ENCODE measurements at places on chromosomes 1 and 21.

- DNase-seq = no peak
- peaks cover 11% of the 10 kb centered on the region for H3K36me3 ChIP-seq
- no peak overlapping the region for H3K27ac ChIP-seq
- no peak overlapping the region for H3K4me3 ChIP-seq
- H3K27me3 ChIP-seq = no peaks in the 10 kb centered on the region
These were observed 150.0 kb downstream of the CASZ1 start for GRCh38 chr1:10646347-10646861.

DNA sequence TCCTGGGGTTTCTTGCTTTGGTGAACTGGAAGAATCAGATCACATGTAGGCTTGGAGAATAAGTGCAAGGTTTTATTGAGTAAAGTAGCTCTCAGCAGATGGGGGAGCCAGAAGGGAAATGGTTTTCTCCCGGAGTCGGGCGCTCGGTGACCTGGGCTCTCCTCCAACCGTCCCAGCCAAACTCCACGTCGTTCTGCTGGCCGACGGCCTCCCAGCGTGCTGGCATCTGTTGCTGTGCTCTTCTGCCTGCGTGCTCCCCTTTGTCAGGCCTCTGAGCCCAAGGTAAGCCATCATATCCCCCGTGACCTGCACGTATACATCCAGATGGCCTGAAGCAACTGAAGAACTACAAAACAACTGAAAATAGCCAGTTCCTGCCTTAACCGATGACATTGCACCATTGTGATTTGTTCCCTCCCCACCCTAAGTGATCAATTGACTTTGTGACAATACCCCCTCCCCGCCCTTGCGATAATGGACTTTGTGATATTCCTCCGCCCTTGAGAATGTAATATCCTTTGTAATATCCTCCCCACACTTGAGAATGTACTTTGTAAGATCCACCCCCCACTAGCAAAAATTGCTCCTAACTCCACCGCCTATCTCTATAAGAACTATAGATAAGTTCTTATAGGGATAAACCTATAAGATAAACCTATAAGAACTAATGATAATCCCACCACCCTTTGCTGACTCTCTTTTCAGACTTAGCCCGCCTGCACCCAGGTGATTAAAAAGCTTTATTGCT lies 88.3 kb downstream of the SMYD3 start:
- H3K27me3 ChIP-seq = no peaks in the 10 kb centered on the region
- no peak overlapping the region for H3K4me3 ChIP-seq
- DNase-seq = no peak
- H3K4me1 ChIP-seq = peaks cover 8% of the 10 kb centered on the region
- H3K36me3 ChIP-seq = no peaks in the 10 kb centered on the region

- H3K4me1 ChIP-seq = peaks cover 53% of the 10 kb centered on the region
- H3K27me3 ChIP-seq = no peaks in the 10 kb centered on the region
- H3K36me3 ChIP-seq = peaks cover 14% of the 10 kb centered on the region
These were observed 929 bp upstream of the FOXJ3 start for GRCh38 chr1:42335809-42336518.

- H3K36me3 ChIP-seq = peaks cover 4% of the 10 kb centered on the region
- no peak for DNase-seq
- H3K27ac ChIP-seq = peak overlapping the region; percentile 33
- no peak overlapping the region for H3K4me3 ChIP-seq
- H3K27me3 ChIP-seq = no peaks in the 10 kb centered on the region
These were observed 60.9 kb downstream of the TBX19 start for GRCh38 chr1:168341483-168341975.

- no peak for DNase-seq
- peaks cover 3% of the 10 kb centered on the region for H3K36me3 ChIP-seq
- peak overlapping the region; percentile 62 for H3K27ac ChIP-seq
- peaks cover 18% of the 10 kb centered on the region for H3K4me1 ChIP-seq
- no peak overlapping the region for H3K4me3 ChIP-seq
These were observed 96.4 kb upstream of the PPP2R5A start for GRCh38 chr1:212188599-212189351.

- H3K27me3 ChIP-seq = peaks cover 19% of the 10 kb centered on the region
- no peak overlapping the region for H3K27ac ChIP-seq
- H3K36me3 ChIP-seq = peaks cover 3% of the 10 kb centered on the region
- no peak for DNase-seq
These were observed 14.3 kb upstream of the C1orf174 start for GRCh38 chr1:3914331-3914851.

GRCh38 chr1:2154022-2154421 lies 40.5 kb downstream of the FAAP20 start:
- no peak for DNase-seq
- H3K27ac ChIP-seq = no peak overlapping the region
- H3K27me3 ChIP-seq = no peaks in the 10 kb centered on the region
- peaks cover 9% of the 10 kb centered on the region for H3K36me3 ChIP-seq
- no peak overlapping the region for H3K4me3 ChIP-seq

- no peak for DNase-seq
- no peaks in the 10 kb centered on the region for H3K4me1 ChIP-seq
- H3K4me3 ChIP-seq = no peak overlapping the region
- H3K27ac ChIP-seq = no peak overlapping the region
- no peaks in the 10 kb centered on the region for H3K27me3 ChIP-seq
These were observed 197.6 kb upstream of the ADAMTS5 start for GRCh38 chr21:27164208-27165177.

GRCh38 chr1:48263041-48263440 lies 40.5 kb downstream of the SLC5A9 start:
- no peak for DNase-seq
- H3K27ac ChIP-seq = no peak overlapping the region
- H3K4me1 ChIP-seq = no peaks in the 10 kb centered on the region
- no peak overlapping the region for H3K4me3 ChIP-seq

- no peaks in the 10 kb centered on the region for H3K4me1 ChIP-seq
- no peak overlapping the region for H3K4me3 ChIP-seq
- no peaks in the 10 kb centered on the region for H3K36me3 ChIP-seq
- no peak overlapping the region for H3K27ac ChIP-seq
- no peak for DNase-seq
These were observed 27.4 kb downstream of the BACE2 start for GRCh38 chr21:41195311-41195710.

- H3K4me1 ChIP-seq = peaks cover 17% of the 10 kb centered on the region
- H3K27ac ChIP-seq = peak overlapping the region; percentile 90
These were observed 4.0 kb upstream of the FAAP20 start for GRCh38 chr1:2198571-2198970.

- no peak overlapping the region for H3K27ac ChIP-seq
- no peak overlapping the region for H3K4me3 ChIP-seq
- no peak for DNase-seq
- H3K27me3 ChIP-seq = peaks cover 24% of the 10 kb centered on the region
These were observed 20.0 kb upstream of the CPT2 start for GRCh38 chr1:53176452-53177208.

DNA sequence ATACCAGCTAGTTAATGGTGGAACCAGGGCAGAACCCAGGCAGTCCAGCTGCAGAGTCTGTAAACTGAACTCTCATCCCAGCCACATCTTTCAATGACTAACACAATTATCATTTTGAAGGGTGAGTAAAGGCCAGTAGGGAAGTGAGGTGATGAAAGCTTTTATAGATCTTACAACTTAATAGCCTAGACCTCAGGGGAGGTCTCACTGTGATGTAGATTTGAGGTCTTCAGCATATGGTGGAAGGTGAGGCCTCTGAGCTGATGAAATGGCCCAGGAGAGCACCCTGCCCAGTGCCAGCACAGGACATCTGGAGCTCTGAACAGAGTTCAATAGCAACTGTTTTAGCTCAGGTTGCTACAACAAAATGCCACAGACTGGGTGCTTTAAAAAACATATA lies 44.8 kb upstream of the POU2F1 start:
- H3K4me1 ChIP-seq = no peaks in the 10 kb centered on the region
- no peaks in the 10 kb centered on the region for H3K36me3 ChIP-seq
- H3K4me3 ChIP-seq = no peak overlapping the region

GRCh38 chr1:112296908-112297307 lies 99.1 kb upstream of the CTTNBP2NL start:
- peaks cover 47% of the 10 kb centered on the region for H3K27me3 ChIP-seq
- no peak for DNase-seq
- no peaks in the 10 kb centered on the region for H3K4me1 ChIP-seq
- H3K4me3 ChIP-seq = no peak overlapping the region

DNA sequence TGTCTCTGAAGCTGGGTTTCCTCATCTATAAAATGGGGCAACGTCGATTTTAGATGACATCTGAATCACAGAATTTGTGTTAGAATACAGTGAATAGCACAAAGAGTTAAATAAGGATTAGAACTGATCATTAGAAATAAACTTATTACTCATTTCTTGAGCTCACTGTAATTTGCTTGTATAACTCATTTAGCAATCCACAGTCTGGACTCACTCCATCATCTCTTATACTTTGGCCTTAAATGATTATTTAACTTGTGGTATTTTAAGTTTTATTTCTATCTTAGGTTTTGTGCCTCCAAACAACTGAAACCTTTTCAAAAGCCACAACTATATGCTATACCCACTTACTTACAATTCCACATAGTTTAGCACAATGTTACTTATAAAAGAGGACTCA lies 128.0 kb downstream of the CDC42BPA start:
- no peak overlapping the region for H3K27ac ChIP-seq
- H3K4me1 ChIP-seq = no peaks in the 10 kb centered on the region
- no peak for DNase-seq
- no peaks in the 10 kb centered on the region for H3K36me3 ChIP-seq
- H3K27me3 ChIP-seq = peaks cover 65% of the 10 kb centered on the region

DNA sequence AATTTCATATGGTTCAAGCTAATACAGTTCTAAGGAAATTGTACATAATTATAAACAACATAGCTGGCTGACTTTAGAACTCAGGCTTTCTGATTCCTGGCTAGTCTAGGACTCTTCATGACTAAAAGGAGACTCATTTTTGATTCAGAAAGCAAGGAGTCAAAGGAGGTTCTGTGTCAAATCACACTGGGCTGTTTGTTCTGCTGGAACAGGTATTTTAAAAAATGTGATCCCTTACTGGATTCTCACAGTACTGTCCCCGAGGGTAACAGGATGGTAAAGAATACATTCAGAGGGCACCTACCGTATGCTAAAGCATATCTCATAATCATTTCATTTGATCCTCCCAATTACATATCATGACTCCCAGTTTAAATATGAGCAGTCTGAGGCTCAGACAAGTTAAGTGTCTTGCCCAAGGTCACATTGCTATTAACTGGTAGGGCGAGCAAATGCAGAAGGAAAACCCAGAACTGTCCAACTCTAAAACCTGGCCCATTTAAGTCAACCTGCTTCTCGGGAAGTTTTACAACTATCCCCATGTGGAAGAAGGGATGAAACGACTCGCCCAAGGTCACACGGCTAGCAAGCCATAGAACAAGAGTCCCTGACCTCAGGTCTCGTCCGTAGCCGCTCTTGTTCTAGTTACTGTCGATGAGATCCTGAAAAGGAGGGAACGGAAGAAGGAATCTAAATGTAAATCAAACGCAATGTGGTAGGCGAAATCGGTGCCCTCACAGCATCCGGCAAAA lies 675 bp downstream of the MYSM1 start:
- H3K27me3 ChIP-seq = no peaks in the 10 kb centered on the region
- no peak for DNase-seq
- peak overlapping the region; percentile 97 for H3K27ac ChIP-seq
- peak overlapping the region; percentile 92 for H3K4me3 ChIP-seq
- H3K4me1 ChIP-seq = peaks cover 17% of the 10 kb centered on the region
- peaks cover 20% of the 10 kb centered on the region for H3K36me3 ChIP-seq

- no peak overlapping the region for H3K4me3 ChIP-seq
- H3K27me3 ChIP-seq = no peaks in the 10 kb centered on the region
- DNase-seq = no peak
- H3K4me1 ChIP-seq = no peaks in the 10 kb centered on the region
- H3K36me3 ChIP-seq = no peaks in the 10 kb centered on the region
These were observed 34.7 kb downstream of the B3GALT5 start for GRCh38 chr21:39647476-39647875.
